ENCODE measurements at places on chromosomes 1 and 21.

DNA sequence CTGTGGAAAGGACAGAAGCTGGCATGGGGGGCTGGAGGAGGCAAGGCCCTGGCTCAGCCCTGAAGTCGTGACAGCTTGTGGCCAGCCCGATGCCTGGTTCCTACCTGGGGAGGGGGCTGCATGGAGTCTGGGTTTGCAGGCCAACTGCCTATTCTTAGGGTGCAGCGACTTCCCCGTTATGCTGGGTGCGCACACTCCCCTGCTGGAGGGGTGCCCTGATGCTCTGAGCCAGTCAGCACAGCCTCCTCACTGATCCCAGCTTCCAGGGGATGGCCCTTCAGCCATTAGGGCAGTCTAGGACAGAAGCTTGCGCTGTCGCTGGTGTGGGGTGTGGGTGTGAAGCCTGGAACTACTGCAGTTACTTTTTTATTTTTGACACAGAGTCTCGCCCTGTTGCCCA lies 30.0 kb upstream of the SLC19A1 start:
- DNase-seq, result no peak

GRCh38 chr1:116808200-116808847 lies 54.1 kb downstream of the CD2 start:
- DNase-seq, result no peak

- no peak for DNase-seq
Measured at GRCh38 chr1:114033961-114034360, 54.7 kb downstream of the OLFML3 start.

- DNase-seq, result peak; percentile 97
Measured at GRCh38 chr1:8702850-8703810, 114.3 kb downstream of the RERE start.

GRCh38 chr1:10694274-10694632 lies 102.2 kb downstream of the CASZ1 start:
- no peak for DNase-seq

GRCh38 chr1:218946147-218946546 lies 227.5 kb upstream of the LYPLAL1 start:
- no peak for DNase-seq

DNA sequence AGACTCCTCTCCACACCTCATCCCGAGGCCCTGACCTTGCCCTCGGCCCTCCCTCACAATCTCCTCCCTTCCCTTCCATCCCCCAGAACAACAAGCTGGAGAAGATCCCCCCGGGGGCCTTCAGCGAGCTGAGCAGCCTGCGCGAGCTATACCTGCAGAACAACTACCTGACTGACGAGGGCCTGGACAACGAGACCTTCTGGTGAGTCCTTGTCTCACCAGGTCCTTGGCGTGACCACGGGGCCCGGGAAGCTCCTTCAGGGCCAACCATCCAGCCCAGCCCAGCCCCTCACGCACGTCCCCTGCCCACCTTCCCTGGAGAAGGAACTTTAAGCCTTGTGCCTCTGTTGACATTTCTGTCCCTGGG lies 15.6 kb downstream of the PODN start:
- DNase-seq, result no peak

GRCh38 chr1:51347398-51348146 lies 17.2 kb upstream of the TTC39A start:
- no peak for DNase-seq

DNA sequence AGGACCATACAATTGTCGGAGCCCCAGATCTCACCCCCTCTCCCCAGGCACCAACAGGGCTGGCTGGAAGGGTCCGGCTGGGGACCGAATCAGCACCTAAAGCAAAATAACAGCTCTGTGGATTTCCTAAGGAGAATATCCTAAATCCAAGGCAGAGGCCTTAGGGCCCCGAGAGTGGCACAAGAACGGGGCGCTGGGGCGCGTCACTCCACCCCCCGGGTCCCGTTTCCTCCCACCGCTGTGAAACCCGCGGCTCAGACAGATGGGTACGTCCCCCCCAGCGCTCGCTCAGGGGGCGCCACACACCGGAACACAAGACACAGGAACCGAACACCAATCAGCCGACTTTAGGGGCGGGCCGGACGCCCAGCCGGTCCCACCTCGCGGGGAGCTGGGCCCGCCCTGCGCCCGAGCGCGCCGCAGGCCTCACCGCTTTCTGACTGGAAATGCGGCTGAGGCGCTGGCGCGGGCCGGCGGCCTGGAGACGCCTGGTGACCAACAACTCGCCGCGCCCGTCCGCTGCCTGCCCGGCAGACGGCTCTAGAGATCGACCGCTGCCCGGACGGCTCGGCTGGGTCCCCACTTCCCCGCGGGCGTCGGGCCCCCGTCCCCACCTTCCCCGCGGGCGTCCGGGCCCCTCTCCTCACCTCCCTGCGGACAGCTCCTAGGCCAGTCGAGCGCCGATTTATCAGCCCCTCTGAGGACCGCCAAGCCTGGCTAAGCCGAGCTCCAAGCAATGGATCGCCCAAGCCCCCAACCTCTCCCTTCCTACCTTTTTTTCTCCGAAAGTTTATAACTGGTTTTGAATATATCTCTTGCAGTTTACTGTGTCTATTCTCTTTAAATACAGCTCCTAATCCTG lies at the start of gene HFM1:
Gene HFM1 (minus strand): TSS at position 687 of the 862 bp plus-strand sequence. CDS start 3,755 bp downstream, outside the sequence.
- DNase-seq, result peak; percentile 94

DNA sequence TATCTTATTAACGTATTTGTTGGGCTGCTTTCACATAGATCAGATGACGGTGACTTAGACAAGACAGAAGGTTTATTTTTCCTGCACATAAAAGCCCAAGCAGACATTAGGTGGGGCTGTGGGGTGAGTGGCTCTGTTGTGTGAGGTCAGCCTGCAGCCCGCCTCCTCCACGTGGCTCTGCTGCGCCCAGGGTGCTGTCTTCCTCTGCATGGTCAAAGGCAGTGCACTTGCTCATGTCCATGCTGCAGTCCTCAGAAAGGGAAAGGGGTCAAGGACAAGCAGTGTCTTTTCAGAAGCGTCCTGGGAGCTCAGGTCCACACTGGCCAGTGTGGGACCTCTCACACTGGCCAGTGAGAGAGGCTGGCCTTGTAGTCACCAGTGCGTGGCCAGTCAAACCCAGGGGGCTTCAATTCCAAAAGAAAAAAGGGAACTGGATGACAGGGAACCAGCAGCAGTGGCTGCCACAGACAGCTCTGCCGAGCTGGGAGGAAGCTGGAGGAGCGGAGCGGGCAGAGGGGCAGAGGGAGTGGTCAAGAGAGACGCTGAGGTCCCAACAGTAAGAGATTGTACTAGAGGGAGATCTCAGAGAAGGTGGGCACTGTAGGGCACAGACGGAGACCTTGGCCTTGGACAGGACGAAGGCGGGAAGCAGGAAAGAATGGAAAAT lies 35.9 kb upstream of the SLC45A1 start:
- no peak for DNase-seq

GRCh38 chr1:235918465-235918864 lies 51.8 kb upstream of the LYST start:
- no peak for DNase-seq

GRCh38 chr21:14376854-14377253 lies 6.1 kb downstream of the HSPA13 start:
- DNase-seq, result no peak

GRCh38 chr1:94958081-94958480 lies 31.2 kb upstream of the CNN3 start:
- DNase-seq, result no peak

- no peak for DNase-seq
Measured at GRCh38 chr1:87980494-87980893, 651.8 kb downstream of the LMO4 start.

DNA sequence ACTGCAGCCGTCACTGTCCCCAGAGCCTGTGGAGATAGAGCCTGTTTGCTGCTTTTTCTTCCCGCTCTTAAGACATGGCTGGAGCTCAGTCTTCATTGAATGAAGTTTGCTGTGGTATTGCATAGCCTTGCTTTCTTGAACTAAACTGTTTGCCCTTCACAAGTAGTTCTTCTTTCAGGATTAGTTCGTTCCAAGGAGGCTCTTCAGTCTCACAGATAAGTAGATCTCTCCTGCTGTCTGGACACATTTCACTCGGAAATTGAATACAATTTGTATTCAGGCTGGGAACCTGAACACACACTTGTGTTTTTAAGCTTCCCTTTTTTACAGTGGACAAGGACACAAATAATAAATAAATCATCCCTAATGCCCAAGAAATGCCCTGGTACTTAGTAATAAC lies 34.7 kb downstream of the IFNAR1 start:
- DNase-seq, result no peak

DNA sequence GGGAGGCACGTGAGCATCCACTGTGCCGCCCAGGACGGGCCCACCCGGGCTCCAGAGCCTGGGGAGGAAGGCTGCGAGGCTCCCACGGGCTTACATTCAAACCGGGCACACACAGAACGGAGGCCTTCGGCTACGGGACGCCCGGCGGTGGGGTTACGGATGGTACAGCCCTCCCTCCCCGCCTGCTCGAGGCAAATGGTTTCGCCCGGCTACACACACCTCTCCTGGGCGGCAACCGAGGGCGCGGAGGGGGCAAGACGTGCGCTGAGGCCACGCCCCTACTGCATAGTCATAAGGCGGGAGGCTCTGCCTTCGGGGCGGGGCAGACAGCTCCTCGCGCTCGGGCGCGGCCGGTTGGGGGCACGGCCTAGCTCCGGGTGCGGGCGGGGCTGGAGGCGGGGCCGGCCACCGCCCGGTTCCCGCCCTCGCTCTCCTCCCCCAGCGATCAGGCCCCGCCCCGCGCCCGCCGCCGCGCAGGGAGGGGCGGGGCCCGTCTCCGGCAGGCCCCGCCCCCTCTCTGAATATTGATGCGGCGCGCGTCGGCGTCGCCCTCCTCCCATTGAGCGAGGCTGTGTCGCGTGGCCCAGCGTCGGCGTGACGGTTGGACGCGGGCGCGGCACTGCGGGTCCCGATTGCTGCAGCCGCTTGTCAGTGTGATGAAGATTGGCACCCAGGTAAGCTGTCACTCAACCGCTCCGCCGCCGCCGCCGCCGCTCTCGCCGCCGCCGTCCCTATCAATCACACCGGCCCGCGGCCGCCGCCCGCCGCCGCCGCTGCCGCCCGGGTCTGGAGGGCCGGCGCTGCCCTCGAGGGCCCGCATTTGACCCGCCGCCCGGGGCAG lies at the start of gene PKNOX1:
Gene PKNOX1 (plus strand): TSS at position 572 of the 841 bp plus-strand sequence. CDS start 29,820 bp downstream, outside the sequence.
- DNase-seq, result peak; percentile 95

DNA sequence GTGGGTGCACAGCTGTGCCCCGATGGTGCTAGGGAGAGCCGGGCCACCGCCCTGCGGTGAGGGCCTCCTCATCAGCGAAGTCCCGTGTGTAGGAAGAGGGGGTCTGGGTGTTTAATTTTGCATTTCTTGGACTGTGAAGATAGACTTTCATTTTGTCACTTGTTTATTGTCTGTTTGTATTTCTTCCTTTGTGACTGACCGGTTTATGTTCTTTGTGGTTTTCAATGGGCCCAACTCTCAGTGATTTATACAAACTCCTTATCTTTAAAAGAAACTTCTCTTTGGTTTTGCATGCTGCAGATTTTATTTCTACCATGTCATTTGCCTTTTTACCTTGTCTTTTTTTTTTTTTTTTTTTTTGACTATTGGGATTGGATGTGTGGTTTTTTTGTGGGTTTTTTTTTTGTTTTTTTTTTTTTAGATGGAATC lies 65.1 kb downstream of the COL18A1 start:
- DNase-seq, result no peak

DNA sequence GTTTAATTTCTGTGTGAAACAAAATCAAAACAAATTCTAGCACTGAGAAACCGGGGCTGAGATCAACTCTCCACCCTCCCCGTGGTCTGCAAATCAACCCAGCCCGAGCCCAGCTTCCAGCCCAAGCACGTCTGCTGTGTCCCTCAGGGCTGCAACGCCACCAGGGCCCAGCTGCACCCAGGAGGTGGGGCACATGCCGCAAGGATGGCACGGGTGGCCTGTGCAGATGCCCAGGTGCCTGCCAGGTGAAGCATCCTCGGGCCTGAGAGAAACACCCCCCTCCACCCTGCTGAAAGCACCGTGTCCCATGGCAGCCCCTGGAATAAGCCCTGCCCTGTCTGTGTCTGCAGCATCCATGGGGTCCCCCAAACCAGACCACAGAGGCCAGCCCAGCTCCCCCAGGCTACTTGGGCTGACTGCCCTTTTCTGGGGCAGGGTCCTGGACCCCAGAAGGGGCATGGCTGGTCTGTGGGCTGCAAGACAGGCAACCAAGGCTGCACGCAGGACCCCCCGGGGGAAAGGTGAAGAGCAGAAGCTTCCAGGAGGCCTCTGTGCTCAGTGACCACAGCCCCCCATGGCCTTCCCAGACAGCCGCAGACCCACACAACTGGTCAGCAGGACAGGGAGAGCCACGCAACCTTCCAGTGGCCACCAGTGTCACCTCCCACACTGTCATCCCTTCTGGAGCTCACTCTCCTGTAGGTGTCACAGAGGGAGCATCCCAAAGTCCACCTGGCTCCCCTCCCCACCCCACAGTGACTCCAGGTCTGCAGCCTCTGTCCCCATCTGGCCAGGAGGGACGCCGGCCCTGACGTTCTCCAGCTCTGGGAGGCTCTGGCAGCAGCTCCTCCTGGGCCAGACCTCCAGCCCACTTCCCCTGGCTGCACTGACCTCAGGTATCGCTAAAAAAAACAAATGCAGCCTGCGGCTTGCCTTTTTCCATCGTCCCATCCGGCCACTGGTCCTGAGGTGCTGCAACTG lies 7.7 kb downstream of the WNT9A start:
- no peak for DNase-seq

DNA sequence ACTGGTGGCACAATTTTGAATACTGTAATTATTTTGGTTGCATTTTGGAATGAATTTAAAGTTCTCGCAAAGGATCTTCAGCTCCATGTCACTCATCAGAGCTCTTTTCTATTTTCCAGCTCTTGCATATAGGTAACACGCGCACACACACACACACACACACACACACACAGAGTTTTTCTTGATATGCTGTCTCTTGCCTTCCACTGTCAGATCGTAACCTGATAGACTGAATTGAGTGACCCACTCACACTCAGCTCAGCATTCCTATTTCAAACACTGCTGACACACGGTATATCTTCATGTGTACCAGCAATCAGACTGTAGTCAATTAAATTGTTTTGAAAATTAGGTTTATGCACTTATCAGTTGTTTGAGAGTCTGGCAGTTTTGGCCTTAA lies 214.1 kb downstream of the PBX1 start:
- DNase-seq, result no peak

- DNase-seq, result no peak
Measured at GRCh38 chr1:111179968-111180533, 20.4 kb downstream of the DENND2D start.

DNA sequence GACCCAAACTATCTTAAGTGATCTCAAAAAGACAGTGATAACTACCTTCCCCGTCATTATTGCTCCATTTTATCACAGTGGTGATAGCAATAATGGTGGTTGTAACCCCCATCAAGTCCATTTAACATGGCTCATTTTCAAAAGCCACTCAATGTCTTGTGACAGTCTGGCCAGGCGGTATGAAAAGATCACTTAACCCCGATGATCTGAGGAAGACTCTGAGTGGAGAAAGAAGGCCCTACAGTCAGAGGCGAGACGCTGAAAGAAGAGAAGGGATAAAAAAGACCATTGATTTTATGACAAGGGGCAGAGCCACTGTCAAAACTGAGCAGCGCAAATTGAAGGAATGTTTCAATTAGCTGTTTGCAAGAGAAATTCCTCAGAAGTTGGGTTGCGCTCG lies 417.2 kb upstream of the PBX1 start:
- DNase-seq, result no peak

DNA sequence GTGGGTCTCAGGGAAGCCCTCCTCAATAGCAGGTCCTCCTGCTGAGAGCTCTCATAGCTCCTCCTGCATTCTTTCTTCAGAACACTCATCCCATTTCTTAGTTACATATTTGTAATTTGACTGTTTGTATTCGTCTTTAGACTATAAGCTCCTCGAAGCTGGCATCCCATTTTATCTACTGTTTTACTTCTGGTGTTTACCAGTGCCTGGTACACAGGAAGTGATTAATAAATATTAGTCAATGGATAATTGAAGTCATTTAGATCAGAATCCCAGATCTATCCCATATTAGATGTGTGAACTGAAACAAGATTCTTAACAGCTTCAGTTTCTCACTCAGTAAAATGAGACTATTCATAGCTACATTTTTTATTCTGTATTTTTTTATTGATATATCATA lies 88.7 kb downstream of the PLPP3 start:
- no peak for DNase-seq
